Cerebellar nuclear complex (tissue), 1 donor: ENCODE measurements at places on chromosomes 13 and 19.

DNA sequence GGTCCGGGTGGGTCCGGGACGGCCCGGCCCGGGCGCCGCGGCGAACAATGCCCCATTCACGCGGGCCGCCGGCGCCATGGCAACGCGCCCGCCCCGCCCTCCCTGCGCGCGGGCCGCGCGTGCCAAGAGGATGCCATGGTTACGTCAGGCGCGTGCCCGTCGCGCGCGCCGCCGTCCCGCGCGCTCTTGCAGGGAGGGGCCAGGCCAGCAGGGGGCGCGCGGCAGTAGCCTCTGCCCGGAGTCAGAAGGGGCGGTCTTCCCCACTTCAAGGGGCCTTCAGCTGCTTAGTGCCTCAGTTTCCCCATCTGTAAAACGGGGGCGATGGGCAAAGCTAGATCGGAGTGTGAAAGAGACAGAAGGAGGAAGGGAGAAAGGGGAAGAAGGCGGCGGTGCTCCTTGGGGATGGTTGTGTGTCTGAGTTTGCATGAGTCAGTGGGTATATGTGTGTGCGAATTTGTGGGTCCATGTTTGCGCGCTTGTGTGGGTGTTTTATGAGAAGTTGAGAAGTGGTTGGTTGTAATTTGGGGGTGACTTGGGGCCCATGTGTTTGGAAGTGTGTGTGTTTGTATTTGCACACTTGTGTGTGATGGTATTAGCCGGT lies 11.6 kb upstream of the NFIX start:
- no peak for DNase-seq

DNA sequence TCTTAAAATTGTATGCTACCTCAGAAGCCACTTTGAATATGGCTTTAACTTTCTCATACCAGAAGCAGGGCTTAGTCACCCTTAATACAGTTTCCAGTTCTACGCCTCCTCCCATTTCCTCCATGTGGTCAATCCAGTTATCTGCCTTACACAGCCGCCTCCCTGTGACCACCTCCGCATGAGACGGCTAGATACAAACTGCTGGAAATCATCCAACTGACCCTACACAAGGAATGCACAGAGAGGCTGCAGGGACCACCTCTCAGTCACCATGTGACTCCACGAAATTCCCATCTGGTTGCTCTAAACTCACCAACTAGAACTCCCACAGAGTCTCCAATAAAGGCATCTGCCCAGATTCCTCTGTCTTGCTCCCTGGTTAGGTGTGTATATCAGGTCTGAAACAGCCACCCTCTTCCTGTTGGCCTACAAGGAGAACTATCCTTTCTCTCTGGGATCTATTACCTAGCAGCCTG lies 6.8 kb downstream of the ZNF564 start:
- no peak for DNase-seq

- DNase-seq = no peak
Measured at GRCh38 chr13:71902676-71903075, 35.7 kb upstream of the DACH1 start.

GRCh38 chr13:91762957-91763356 lies 364.5 kb downstream of the GPC5 start:
- DNase-seq = no peak

GRCh38 chr13:58963321-58963720 lies 1200.4 kb downstream of the DIAPH3 start:
- no peak for DNase-seq

- no peak for DNase-seq
Measured at GRCh38 chr19:36136964-36137686, 2.7 kb upstream of the CAPNS1 start.

GRCh38 chr13:46296921-46297320 lies 85.2 kb downstream of the LRRC63 start:
- DNase-seq = no peak

GRCh38 chr19:1417681-1418495 lies 10.5 kb downstream of the DAZAP1 start:
- DNase-seq = no peak

GRCh38 chr13:113118261-113119021 lies 4.2 kb upstream of the F10 start:
- no peak for DNase-seq

DNA sequence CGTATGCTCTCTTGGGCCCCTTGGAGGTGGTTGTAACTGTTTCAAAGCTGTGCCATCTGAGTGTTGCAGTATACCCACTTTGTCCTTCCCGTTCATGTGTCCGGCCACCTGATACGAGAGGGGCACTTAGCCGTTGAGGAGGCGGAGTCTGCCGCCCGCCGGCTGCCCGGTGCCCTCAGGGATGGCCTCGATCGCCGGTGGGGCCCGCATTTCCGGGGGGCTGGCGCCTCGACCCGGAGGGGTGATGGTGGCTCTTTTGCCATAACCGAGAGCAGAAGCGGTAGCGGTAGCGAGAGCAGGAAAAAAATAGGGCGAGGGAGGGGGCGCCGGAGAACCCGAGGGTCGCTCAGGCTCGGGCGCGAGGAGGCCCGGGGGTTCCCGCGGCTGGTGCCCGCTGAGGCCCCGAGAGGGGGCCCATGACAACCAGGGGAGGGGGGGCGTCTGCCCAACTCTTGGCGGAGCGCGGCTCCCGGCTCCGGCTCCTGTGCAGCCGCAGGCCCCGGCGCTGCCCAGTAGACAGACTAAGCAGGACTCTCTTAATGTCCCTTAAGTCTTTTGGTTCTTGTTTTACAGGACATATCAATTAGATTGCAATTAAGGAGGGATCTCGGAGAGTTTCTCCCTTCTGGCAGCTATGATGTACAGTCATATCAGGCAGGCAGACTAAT lies 342.7 kb upstream of the SGCG start:
- no peak for DNase-seq

- no peak for DNase-seq
Measured at GRCh38 chr13:30145709-30146367, 161.5 kb downstream of the KATNAL1 start.

DNA sequence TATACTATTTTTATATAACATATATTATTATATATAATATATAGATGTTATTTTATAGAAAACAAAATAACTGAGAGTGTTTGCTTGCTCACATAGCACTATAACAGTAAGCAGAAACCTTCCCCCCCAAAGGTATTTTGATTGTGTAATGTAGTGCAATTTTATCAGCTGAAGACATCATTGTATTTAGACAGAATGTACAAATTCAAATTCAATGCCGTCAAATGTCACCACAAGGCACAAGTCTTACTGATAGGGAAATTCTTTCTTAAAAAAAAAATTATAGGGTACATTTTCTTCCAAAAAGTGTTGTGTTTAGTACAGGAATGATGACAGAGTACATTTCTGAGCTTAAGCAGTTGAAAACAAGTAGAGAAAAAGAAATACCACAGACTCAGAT lies 1147.1 kb upstream of the SPRY2 start:
- no peak for DNase-seq

GRCh38 chr13:91045351-91046034 lies 302.0 kb upstream of the MIR17HG start:
- no peak for DNase-seq

DNA sequence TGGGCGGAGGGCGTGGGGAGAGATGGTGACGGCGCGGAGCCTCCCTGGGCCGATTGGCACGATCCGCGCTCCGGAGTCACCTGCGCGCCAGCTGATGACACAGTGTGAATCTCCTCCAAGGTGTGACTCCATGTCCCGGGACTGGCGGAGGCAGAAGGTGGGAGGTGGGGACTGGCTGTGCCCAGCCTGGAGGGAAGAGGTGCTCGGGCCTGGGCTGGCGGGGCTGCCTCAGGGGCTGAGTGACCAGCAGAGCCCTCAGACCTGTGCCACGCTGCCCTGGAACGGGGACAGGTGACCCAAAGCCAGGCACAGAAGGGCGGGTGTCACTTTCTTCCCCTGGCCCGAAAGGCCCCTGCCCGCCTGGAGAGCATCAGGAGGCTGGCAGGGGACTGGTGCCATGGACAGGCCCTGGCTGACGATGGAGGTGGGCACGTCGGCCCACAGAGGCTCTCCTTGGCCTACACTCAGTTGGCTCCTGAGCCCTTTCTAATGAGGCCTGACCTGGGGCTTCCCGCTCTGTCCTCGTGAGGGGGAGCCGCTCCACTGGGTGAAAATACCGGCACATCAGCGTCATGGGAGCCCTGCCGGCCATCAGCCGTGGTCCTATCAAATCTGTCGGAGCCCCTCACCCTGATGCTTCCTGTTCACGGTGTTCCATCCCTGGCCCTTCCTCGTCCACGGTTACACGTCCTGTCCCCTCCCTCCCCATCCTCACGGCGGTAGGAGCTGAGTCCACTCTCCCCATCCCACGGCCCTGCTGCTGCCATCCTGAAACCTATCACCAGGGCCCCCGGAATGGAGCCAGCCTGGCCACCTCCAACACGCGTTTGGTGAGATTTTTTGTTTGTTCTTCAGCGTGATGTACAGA lies 75.6 kb downstream of the SPACA7 start:
- DNase-seq = no peak

DNA sequence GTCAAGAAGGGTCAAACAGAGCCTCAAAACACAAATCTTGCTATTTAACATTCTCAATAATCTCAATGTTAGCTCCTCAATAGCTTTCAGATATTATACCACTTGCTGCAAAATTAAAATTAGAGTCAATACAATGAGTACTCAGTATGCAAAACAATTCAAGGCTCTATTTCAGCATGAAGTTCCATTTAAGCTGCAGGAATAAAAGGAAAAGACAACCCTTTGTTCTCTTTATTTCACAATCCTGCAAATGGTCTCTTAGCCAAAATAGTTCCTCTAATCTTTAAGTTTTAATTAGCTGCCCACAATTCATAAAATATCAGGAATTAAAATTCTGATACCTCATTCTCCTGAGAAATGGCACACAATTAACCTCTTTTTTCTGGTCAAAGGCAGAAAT lies 40.5 kb upstream of the DCT start:
- no peak for DNase-seq

GRCh38 chr13:113883921-113884804 lies 20.3 kb upstream of the GAS6 start:
- DNase-seq = no peak

DNA sequence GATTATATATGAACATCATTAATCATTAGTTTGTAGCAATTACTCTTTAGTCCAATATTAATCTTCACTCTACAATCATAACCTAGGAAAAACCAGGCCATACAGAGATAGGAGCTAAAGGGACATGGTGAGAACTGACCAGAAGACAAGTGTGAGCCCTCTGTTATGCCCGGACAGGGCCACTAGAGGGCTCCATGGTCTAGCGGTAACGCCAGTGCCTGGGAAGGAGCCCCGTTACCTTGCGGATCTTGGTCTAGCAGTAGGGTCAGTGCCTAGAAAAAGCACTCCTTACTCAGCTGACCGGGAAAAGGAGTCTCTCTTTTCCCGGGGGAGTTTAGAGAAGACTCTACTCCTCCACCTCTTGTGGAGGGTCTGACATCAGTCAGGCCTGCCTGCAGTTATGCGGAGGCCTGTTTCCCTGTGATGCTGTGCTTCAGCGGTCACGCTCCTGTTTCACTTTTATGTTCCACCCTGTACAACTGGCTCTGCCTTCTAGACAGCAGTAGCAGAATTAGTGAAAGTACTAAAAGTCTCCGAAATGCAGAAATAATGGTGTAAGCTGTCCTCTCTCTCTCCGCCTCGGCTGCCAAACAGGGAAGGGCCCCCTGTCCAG lies 13.8 kb downstream of the OR7D4 start:
- no peak for DNase-seq

DNA sequence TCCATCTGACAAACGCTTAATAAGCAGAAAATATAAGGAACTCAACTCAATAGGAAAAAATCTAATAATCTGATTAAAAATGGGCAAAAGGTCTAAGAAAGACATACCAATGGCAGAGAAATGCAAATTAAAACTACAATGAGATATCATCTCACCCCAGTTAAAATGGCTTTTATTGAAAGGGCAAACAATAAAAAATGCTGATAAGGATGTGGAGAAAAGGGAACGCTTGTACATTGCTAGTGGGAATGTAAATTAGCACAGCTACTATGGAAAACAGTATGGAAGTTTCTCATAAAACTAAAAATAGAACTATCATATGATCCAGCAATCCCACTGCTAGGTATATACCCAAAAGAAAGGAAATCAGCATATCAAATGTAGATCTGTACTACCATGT lies 508.8 kb upstream of the GPC6 start:
- no peak for DNase-seq

DNA sequence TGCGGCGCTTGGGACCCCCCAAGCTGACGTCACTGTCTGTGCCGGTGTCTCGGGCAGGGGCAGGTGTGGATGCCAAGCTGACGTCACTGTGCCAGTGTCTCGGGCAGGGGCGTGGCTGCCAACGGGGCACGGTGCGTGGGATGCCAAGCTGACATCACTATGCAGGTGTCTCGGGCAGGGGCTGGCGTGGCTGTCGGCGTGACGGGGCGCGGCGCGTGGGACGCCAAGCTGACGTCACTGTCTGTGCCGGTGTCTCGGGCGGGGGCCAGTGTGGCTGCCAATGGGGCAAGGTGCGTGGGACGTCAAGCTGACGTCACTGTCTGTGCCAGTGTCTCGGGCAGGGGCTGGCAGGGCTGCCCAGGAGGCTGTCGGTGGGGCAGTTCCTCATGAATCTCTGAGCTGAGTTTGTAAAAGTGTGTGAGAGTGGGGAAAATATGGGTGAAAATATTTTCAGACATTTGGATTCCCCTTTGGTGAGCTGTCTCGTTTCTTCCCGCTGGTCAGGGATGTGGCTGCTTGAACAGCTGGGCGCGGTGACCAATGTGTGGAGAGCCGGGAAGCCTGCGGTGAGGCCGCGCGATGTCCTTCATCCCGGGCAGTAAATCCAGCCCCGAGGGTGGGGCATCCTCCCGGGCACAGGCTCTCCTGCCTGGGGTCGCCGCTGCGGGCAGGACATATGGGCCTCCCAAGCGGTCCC lies 25.2 kb downstream of the MCF2L start:
- no peak for DNase-seq

DNA sequence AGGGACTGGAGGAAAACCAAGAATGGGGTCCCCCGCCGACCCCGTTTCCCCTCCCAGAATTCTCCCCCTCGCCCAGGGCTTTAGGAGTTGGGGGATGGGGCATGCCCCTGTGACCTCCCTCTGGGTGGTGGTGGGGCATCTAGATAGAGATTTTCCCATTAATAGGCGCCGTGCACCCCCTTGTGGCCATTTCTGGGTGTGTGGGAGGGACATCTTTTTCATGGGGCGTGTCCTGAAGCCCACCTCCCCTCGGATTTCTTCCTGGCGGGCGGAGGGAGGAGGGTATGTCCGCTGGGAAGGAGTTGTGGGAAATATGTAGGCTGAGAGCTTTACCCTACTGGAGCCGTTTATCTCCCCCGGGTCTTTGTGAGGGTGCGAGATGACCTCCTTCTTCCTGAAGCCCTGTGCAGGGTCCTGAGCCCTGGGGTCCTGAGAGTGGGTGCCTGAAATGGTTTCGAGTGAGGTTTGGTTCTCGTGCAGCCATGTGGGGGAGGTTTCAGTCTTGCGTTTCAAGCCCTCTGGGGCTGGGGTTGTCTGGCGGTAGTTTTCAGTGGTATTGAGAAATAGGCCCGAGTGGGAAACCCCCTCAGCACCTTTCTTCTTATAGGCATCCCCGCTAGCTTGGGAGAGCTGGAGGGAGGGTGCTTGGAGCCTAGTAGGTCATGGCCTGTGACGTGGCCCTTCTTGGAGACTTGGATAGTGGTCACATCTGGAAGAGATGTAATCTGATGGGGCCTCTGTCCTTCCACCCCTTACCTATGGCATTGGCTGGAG lies 1.0 kb downstream of the PRMT1 start:
- DNase-seq = no peak

- DNase-seq = no peak
Measured at GRCh38 chr13:101447852-101448251, 4.6 kb upstream of the ITGBL1 start.

GRCh38 chr13:35838356-35838755 lies 292.8 kb downstream of the DCLK1 start:
- no peak for DNase-seq
